Stimulated activated CD4-positive, alpha-beta T cell treated with anti-CD3 and anti-CD28 coated beads, Interleukin-2, amount 100 ng/mL, for 24 hours (primary cell): ENCODE measurements at places on chromosomes 7 and 10.

DNA sequence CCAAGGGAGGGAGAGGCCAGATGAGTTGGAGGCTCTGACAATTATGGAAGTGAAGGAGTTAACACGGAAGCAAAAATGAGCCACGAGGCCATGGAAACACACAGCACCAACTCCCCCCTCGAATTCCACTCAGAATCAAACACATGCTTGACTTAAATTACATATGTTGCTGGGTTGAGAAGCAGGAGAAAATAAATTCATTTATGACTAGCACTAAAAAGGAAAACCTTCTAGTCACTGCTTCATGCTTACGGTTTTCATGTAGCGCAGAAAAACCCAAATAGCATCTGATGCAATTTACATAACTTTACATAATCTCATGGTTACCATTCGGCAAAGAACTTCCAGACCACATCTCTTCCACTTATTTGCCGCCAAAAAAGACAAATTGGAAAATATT is 51.5 kb downstream of the SFMBT2 start:
- DNase-seq: no peak

- no peak for DNase-seq
Measured at GRCh38 chr7:36611703-36612102, 112.6 kb downstream of the AOAH start.

DNA sequence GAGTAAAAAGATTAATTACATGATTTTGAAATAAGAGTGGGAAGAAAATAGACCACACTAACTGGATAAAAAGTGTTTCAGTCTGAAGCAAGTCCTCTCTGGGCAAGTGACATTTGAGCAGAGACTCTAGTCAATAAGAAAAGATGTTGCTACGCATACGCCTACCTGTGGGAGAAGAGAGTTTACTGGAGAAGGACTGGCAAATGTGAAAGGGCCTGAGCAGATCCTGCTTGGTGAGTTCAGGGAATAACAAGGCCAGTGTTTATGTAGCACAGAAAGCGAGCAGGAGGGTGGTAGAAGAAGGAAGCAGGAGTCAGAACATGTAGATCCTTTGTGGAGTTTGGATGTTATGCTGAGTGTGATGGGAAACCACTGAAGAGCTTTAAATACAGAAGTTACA is 43.4 kb downstream of the RAB18 start:
- DNase-seq: no peak

DNA sequence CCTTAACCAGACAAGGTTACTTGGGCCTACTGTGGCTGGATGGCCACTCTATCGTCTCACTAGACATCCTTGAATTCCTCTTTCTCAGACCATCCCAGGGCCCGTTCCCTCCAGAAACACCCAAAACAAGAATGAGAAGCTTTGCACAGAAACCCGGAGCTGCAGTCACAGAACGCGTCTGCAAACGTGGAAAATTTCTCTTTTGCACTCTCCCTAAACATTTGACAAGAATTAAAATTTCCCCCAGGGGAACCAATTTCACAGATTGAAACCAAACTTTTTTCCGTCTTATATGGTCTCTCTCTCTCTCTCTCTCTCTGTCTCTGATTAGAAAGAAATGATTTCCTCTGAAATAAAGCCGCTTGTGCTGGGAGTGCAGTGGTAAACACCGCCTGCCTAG is 120.7 kb downstream of the MKX start:
- DNase-seq: no peak

- no peak for DNase-seq
Measured at GRCh38 chr7:5692845-5693278, 88.6 kb downstream of the RNF216 start.
